ENCODE measurements at places on chromosomes 13 and 19.

DNA sequence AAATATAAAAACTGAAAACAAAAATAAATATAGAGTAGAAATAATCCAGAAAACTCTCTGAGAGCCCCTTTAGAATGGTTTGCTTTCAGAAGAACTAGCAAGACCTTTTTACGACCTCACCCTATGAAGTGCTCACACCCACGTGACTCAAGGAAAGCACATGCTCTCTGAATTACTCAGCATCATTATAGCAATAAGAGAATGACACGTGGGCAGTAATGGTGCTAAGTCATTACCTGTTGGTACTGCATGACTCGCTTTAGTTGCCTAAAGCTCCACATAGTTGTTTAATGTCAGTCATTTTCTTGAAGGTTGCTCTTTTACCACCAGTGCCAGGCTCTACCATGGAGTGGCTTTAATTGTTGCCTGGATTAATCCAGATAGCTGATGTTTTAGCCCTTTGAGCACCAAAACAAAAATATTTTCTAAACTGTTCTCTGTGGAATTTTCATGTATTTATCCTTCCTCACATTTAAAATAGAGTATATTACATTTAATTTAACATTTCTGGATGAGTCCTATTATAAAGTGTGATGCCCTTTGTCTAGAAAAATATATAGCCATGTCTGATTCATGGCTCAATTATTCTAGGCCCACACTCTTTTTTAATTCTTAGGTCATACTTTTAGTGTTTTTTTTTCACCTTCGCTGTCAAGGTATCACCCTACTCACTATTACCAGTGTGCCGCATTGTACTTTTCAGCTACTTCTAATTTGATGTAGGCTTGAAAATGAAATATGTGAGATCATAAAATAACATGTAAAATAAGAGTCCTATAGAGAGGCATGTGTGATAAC lies 56.8 kb downstream of the THSD1 start:
- DNase-seq = no peak

GRCh38 chr13:68927387-68928026 lies 1180.1 kb upstream of the ATXN8OS start:
- no peak for DNase-seq

DNA sequence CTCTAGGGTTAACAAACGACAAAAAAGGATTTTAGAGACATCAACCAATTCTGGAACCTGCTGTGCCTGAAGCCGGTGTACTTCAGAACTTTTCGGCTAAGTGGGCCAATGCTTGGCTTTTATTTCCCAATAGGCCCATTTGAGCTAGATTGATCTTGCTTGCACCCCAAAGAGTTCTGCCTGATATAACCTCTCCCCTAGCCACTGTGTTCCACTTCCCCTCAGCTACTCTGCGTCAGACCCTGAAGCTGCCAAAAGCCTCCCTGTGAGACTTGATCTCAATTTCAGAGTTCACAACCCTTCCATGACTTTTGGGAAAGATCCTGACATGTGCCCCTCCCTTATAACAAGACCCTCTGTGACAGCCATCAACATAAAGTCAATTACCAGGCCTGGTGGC lies 5.6 kb upstream of the SIGLEC14 start:
- no peak for DNase-seq

DNA sequence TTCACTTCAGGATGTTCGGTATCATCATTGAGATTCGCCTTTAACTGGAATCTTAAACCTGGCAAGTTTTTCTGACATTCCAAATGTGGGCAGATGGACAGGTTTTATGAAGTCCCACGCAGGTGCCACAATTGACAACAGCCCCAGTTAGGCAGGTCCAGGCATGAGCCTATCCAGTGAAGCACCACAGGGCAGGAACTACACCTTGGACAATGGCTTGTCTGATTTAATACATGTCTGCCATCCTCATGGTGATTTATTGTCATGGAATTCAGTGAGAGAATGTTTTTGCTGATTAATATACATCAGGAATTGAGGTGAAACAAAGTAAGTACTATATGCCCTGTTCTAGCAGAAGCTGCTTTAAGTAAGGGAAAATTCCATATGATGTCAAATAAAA lies 10.2 kb upstream of the TPP2 start:
- no peak for DNase-seq

DNA sequence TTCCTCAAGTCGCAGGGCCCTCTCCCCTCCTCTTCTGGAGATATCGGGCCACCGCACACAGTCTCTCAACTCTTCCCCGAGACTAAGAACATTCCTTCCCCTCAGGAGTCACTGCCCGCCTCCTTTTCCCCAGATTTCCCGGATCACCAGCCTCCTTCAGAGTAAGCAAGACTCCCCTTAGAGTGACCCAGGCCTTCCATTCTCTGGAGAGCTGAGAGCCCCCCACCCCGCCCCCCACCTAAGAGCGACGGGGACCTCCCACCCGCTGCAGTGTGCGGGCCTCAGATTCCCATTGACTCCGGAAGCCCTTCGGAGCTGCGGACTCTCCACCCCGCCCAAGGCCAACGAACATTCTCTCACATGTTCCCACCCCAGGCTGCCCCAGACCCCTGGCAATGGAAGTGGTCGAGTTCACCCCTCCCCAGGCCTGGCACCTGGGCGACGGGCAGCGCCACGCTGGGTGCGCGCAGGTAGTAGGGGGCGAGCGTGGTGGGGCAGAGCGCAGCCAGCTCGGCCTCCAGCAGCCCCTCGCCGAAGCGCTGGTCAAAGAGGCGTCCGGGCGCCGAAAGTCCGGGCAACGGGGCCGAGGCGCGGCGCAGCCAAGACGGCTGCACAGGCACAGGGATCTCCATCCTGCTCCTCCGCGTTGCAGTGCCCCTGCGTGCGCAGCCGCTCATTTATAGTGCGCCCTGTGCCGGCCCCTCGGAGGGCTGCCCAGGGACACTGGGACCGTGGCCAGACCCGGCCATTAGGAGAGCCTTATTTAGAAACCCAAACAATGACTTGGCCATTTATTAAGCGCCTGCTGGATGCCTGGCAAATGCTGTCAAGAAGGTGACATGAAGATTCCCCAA lies at the start of gene HSPB6:
Gene HSPB6 (minus strand): TSS at position 653 of the 854 bp plus-strand sequence. CDS start 21 bp downstream, at position 632.
- DNase-seq = no peak

DNA sequence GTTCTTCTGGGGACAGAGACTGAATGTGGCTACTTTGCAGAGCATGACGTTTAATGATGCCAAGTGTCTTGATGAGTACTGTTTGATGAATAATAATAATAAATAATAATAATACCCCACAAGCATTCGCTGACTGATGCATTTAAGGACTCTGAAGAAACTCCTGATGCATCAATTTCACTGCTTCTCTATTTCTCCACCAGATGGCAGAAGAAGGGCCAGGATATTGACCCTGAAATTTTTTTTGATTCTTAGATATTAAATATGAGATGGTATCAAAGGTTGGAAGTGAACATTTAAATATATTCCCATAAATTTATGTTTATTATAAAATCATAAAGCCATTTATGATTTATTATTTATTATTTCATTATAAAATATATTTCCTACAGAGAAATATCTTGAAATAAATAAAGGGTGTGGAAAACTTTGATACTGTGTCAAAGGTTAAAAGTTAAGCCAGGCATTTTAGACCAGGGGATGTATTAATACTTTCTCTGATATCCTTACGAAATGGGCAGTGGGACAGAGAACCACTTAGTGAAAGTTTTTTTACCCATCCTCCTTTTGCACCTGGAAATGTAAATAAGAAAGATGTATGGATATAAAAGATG lies 170.9 kb downstream of the LACC1 start:
- no peak for DNase-seq

- DNase-seq = no peak
These were observed 149.0 kb downstream of the LACC1 start for GRCh38 chr13:44028734-44029133.

- no peak for DNase-seq
These were observed 68.7 kb downstream of the POSTN start for GRCh38 chr13:37529751-37530385.
